Stimulated activated naive CD8-positive, alpha-beta T cell treated with anti-CD3 and anti-CD28 coated beads, Interleukin-15, amount 100 ng/mL, for 72 hours (primary cell): ENCODE measurements at places on chromosomes 2 and 18.

- DNase-seq: no peak
Measured at GRCh38 chr2:190582019-190582418, 47.5 kb upstream of the NEMP2 start.

- no peak for DNase-seq
Measured at GRCh38 chr2:219912491-219912921, 285.1 kb downstream of the SLC4A3 start.

GRCh38 chr2:160465002-160465401 lies 28.6 kb downstream of the RBMS1 start:
- no peak for DNase-seq

DNA sequence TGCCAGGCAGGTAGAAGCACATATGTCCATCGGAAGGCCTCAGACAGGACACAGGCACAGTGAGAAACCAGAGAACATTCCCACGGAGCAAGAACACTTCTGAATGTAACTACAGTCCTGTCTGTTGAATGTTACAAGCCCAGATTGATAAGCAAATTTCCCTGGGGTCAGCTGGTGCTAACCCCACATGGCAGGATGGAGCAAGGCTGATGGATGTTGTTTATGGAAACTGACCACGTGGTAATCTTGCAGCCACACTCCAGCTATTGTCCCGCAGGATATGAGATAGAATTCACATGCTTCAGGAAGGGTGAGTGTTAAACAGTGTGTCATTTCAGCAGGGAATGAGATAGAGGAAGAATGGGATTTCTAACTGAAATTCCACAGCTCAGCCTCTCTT lies 138.8 kb upstream of the COPS8 start:
- no peak for DNase-seq
